ENCODE measurements at places on chromosomes 12 and 14. TPM values are rescaled to one million over a fixed set of nuclear protein-coding genes. Genes with fewer than 3 reads are reported as not detected.

Gene SLC5A8
- not detected for total RNA-seq

Gene SLC6A15
- total RNA-seq = 1.4 TPM

Gene WSCD2
- not detected for total RNA-seq

Gene RFX4
- total RNA-seq = not detected

GRCh38 chr14:59415836-59416602 is 49.2 kb downstream of the GPR135 start:
- H3K27ac ChIP-seq = no peak overlapping the region
- no peak overlapping the region for H3K4me3 ChIP-seq
- H3K4me1 ChIP-seq = no peaks in the 10 kb centered on the region
- DNase-seq = no peak
- H3K36me3 ChIP-seq = peaks cover 1% of the 10 kb centered on the region
- no peaks in the 10 kb centered on the region for H3K27me3 ChIP-seq

DNA sequence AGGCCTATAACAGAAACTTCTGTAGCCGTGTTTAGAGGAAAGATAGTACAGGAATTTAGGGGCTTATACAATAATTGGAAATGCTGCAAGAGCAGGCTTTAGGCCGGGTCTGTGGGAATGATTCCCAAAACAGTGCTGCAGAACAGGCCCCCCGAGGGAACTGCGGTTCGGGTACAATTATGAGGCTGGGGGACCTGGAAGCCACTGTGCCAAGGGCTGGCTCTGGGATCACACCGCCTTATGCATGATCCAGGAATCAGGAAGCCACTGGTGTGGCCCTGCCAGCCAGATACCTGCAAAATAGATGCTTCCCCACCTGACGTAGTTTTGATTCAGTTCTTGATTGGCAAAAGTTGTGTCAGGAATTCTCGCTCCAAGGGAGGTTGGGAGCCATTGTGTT is 55.4 kb downstream of the CACNA1C start:
- DNase-seq = no peak
- H3K27me3 ChIP-seq = no peaks in the 10 kb centered on the region
- no peak overlapping the region for H3K27ac ChIP-seq
- peaks cover 3% of the 10 kb centered on the region for H3K4me1 ChIP-seq
- H3K36me3 ChIP-seq = no peaks in the 10 kb centered on the region

Measured in IMR-90 (cell line).